GOT3 (cell line): ENCODE measurements at places on chromosomes 5 and 9.

GRCh38 chr9:117375956-117376355 is 38.9 kb downstream of the ASTN2 start:
- DNase-seq = no peak

DNA sequence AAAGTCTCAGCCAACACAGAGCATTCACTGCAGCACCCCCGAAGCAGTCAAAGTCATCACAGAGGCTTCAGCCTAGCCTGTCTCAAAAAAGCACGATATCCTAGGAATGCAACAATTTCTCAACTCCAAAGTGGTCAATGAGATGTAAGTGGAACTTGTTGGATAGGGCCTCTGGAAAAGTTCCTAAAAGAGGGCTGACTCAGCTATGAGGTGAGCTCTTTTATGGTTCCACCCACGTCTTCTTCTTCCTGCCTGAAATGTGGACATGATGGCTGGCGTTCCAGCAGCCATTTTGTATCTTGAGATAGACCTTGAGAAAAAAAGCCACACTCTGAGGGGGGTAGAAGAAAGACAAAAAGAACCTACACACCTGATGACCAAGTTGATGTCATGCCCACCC is 32.5 kb upstream of the TRIO start:
- DNase-seq = no peak

GRCh38 chr9:74770508-74771261 is 117.0 kb downstream of the TRPM6 start:
- DNase-seq = no peak

GRCh38 chr5:51148437-51148836 is 234.8 kb upstream of the ISL1 start:
- DNase-seq = no peak

GRCh38 chr5:149586708-149587318 is 5.5 kb downstream of the ARHGEF37 start:
- no peak for DNase-seq

DNA sequence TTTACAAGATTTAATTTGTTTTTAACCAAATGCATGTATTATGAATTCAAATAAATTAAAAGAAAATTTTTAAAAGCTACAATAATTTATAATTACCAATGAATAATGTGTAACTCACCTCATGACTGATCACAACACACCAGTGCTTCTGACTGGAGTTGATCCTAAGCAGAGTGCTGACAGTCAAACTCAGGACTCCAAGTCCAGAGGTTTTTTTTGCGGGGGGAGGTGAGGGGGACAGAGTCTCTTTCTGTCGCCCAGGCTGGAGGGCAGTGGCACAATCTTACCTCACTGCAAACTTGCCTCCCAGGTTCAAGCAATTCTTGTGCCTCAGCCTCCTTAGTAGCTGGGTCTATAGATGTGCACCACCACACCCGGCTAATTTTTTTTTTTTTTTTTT is 71.0 kb upstream of the MELK start:
- no peak for DNase-seq

GRCh38 chr5:159444441-159445082 is 114.3 kb upstream of the IL12B start:
- DNase-seq = no peak

DNA sequence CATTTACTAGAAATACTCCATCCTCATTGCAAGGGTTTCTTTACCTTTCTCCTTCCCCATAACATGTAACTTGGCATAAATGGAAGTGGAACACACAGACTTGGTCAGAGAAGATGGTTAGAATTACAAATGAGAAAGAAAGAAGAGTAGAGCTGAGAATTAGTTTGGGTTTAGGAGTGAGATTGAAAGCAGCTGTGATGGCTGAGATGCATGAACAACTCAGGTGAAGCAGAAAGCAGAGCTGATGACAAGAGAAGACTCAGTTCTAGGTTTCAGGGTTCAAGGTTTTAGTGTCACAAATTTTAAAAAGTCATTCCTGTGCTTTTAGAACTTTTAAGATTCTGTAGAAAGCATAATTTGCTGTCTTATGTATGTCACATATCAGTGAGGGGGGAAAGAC is 54.0 kb downstream of the TMEM161B start:
- no peak for DNase-seq

DNA sequence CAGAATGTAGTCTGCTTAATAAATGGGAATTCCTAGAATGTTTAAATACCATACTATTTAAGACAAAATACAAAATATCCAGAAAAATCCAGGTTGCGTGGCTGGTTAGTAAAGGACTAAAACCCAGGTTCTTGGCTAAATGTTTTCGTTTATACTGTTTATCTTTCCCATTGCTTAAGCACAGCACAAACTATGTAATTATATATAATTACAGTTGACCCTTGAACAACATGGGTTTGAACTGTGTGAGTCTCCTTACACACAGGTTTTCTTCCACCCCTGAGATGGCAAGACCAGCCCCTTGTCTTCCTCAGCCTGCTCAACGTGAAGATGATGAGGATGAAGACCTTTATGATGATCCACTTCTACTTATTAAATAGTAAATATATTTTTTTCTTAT is 24.7 kb downstream of the XPA start:
- DNase-seq = no peak

- DNase-seq = no peak
Observed at GRCh38 chr5:10030219-10030831, 219.4 kb downstream of the ATPSCKMT start.

DNA sequence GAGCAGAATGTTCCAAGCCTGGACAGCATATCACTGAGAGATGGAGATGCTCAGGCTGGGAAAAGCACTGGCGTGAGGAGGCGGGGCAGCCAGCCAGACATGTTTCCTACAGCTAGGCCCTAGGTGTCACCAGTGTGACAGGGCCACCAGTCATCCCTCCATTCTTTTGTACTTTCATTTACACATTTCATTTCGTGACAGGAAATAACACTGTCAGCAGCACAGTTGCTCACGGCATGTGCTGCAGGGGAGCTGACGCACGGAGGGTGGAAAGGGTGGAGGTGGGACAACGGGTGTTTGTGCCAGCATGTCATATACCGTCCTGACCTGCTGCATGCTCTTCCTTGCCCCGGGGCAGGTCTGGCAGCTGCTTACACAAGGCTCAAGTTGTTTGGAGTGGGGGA is 14.8 kb upstream of the CEMIP2 start:
- DNase-seq = no peak

- DNase-seq = no peak
Observed at GRCh38 chr5:74352256-74352655, 288.3 kb downstream of the ENC1 start.

GRCh38 chr5:148962761-148963324 is 100.0 kb downstream of the SH3TC2 start:
- no peak for DNase-seq
